NCI-H1048 (cell line): ENCODE measurements at places on chromosomes 11 and 22.

DNA sequence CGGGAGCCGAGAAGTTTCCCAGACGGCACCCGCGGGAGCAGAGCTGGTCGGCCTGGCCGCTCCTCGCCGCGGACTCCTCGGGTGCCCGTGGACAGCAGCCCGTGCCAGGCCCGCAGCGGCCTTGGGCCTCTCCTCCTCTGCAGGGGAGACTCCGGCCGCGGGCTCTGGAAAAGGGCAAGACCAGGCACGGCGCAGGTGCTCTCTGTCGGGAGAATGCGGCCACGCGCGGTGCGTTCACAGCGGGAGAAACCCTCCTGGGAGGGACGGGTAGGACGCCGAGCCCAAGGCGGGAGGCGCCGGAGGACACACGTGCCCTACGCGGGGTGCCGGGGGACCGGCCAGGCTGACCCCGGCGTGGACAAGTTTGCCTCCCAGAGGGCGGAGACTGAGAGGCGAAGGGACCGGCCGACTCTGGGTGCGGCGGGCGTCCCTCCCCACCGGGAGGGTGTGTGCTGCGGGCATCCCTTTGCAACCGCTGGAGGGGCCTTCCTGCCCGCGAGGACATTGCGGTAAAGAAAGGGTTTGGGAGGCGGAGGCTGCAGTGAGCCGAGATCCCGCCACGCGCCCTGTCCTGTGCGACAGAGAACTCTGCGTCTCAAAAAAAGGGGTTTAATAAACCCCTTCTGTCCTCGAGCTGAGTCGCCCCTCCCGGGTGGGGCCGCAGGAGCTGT is 2.3 kb downstream of the IFITM1 start:
- no peak for DNase-seq

DNA sequence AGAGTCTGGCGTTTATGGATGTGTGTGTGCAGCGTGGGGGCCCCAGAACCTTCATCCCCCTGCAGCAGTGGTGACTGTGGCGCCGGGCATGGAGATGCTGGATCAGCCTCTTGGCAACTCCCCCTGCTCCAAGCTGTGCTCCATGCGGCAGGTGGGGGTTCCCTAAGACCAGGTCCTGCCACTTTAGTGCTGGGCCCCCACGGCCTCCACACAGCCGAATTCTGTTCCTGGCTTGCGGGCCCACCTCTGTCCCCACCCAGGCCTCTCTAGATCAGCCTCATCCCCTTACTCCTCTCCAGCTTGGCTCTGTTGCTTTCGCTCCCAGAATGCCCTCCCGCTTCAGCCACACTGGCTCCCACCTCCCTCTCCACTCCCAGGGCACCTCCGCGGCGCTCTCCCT is 59.6 kb downstream of the TRMU start:
- no peak for DNase-seq

DNA sequence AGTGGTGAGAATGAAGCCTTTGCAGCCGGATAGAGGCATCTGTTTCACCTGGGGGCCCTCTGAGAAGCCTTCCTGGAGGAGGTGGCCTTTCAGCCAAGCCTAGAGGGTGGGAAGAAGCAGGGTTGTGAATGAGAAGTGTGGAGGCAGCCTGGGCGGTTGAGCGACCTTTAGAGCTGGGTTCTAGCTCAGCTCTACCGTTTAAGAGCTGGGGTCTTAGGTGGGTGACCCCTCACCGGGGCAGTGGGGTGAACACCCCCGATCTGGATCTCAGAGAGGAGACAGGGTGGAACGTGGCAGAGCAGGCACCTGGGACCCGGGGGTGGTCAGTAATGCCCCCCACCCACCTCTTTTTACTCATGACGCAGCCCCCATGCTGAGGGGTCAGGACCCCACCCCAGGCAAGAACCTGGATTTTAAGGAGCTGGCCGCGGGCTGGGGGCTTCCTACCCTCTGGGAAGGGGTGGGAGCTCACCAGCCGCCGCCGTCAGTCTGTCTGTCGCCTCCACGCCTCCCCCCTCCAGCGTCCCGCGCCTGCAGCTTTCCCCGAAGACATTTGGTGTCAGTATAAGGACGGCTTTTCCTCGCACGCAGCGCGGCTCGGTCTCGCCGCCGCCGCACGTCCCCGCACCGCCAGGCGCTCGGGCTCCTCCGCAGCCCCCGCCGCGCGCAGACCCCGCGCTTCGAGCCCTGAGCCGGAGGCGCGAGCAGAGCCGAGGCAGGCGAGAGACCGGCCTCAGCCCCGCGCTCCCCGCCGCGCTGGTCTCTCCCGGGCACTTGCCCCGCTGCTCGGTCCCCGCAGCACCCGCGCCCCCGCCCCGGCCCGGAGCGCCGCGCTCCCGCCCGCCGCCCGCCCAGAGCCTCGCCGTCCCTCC is 13.3 kb upstream of the CACNA1I start:
- DNase-seq: no peak

GRCh38 chr22:31753005-31753633 is 700 bp upstream of the DEPDC5 start:
- DNase-seq: no peak

- DNase-seq: no peak
These were observed 76.5 kb upstream of the SYT13 start for GRCh38 chr11:45362636-45363035.

DNA sequence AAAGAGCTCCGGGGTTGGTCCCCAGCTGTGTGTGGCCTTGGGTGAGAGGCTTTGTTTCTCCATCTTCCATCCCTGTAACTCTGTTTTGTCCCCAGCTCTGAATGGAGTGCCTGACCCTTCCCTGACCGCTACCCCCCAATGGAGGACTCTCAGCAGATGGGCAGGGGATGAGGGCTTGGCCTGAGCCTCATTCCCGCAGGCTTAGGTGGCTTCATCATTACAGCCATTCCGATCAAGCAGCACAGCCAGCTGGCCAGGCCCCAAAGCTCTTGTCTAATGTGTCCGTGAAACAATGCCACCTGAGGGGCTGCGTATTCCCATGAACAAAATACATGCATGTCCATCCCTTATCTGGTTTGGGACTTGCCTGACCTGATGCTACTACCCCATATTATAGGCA is 3.9 kb upstream of the CDC42EP2 start:
- DNase-seq: no peak

DNA sequence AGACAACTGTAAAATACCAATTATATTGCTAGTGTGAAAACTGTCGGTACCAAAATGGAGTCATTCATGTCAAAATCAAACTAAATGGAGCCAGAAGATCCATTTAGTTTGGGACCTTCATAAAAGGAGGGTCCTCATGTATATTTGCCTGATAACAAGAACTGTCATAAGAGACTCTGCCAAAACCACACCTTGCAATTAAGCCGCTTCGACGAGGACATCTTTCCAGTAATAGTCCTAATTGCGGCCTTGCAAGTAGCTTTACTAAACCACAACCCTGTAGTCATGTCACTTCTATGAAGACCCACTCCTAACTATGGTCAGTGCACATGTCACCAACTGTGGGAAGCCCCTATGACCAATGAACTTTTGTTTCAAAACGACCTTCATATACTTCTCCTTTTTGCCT is 9.4 kb downstream of the UBQLN3 start:
- no peak for DNase-seq

DNA sequence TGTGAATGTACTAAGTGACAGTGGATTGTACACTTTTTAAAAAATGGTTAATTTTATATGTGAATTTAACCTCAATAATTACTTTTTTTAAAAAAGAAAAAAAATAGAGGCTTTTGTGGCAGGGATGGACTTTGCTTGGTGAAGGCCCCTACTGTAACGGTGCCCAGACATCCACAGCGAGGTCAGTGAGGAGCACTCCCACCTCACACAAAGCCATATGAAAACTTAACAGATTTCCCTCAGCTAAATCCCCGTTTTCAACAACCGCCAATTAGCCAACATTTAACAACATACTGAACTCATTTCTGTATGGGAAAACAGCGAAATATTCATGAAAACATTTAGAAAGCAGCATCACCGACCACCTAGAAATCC is 642 bp upstream of the C11orf58 start:
- no peak for DNase-seq

DNA sequence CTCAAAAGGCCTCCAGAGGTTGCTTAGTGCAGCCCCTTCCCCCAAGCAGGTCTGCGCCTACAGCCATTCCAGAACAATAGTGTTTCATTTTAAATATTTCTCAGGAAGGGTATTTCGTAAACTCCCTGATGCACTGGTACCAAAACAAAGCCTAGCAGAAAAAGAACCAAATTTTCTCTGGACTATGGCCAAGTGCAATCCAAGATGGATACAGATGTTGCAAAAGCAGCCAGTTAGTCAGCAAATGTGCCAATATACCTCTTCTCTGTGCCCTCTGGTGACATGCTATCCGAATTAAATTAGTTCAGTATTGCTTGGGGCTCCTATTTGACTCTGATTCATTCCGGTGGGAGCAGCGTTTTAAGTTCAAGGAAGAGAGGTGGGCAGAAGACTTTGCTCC is 247.8 kb downstream of the NTM start:
- no peak for DNase-seq

DNA sequence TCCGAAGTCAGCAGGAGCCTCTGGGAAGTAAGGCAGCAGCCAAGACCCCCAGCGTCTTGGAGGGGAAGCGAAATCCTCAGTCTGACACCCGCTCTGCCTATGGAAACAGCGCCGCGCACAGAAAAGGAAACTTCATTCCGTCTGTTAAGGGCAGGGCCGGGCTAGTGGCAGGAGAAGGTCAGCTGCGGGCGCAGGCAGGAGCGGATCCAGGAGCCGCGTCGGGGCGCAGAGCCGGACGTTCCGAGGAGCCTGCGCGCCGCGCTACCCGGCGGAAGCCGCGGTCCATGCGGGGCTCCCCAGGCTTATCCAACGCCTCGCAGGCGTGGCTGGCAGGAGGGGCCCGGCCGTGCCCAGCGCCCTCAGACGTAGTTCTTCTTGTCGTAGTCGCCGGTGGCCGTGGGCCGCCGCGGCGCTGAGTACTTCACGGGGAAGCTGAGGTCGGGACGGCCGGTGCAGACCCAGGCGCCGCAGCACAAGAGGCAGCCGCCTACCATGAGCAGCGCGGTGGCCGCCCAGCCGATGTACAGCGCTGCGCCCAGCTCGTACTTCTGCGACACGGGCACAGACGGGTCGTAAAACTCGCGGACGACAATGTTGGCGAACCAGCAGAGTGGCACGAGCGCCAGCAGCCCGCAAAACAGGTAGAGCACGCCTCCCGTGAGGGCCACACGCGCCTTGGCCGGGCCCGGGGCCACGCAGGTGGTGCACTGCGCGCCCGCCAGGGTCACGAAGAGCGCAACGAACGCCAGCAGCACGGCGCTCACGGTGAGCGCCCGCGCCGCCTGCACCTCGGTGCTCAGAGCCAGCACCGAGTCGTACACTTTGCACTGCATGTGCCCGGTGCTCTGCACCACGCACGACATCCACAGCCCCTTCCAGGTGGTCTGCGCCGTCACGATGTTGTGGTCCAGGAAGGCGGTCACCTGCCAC is 705 bp downstream of the CLDN5 start:
- DNase-seq: no peak

DNA sequence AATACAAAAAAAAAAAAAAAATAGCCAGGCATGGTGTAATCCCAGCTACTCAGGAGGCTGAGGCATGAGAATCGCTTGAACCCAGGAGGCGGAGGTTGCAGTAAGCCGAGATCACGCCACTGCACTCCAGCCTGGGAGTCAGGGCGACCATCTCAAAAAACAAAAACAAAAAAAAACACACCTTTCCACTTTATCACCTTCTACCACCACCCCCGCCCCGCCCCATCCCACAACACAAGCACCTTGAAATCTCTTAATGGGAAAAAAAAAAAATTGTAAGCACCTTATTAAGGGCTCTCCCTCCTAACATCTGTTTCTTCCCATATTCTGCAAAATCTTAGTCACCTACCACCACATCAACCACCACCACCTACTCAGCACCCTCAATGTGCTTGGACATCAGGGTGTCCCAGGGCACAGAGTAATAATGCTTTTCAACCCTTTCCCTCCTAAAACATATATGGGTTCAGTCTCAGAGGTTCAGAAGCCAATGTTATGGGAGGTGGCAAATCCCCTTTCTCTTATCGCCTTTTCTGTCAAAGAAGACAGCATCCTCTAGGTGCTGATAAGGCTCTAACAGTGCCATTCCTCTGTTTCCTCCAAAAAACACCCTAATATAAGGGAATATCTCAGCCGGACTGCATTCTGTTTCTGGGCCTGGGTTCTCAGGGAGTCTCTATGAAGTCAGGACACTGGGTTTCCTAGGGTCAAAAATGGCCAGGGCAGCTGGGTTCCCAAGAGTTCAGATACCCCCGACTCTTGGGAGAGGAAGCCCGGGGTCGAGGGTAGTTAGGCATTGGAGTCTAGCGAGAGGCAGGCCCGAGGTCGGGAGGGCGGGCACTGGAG is 718 bp downstream of the INTS5 start:
- DNase-seq: no peak

DNA sequence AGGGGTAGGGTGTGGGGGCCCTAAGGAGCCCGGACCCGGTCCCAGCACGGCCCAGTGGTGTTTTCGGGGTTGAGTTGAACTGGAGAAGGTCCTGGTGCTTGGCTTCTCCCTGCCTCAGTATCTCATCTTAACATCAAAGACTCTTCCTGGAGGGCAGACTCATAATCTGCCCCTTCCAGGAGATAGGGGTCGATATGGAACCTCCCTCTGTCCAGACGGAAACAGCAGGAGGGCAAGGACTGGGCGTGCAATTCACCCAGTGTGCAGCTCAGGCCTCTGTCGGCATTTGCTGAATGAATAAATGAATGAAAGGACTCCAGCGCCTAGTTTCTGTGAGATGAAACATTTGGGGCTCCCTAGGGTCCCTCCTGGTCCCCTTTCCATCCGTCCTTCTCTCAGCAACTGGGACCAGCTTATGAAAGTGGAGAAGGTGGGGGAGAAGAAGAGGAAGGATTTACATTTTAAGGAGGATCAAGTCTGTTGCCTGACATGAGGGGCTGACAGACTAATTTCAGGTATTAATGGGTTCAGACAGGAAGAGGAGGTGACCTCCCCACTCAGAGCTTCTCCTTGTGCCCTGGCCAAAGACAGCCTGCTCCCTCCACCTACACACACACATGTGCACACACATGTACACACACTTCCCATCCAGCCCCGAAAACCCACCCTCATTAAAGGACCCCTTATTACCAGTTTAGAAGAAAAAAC is 1.1 kb upstream of the SHISA8 start:
- no peak for DNase-seq

DNA sequence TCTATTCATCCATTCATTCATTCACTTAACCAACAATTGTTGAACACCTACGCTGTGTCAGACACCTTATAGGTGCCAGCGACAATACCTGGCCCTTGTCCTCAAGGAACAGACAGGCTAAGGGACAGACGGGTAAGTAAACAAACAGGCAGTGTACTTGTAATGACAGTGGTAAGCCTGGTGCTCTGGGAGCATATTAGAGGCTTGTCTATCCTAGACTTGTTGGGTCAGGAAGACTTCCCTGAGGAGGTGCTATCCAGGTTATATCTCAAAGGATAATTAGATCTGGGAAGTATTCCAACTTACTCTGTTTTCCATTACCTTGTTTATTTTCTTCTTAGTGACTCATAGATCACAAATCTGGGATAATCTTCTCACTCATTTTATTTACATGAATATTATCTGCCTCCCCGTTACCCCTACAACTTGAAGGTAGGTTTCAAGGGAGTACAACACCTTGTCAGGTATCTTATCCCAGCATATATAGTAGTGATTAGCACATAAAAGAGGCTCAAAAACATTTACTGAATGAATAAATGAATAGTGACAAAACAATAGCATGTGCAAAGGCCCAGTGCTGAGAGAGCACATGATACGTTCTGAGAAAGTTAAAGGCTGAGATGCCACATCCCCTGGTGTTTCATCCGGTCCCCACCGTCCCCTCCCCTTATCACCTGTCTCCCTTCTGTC is 75.3 kb upstream of the NCAM1 start:
- DNase-seq: no peak

GRCh38 chr11:116294630-116295029 is 478.2 kb downstream of the BUD13 start:
- no peak for DNase-seq
